Mammary epithelial cell (primary cell): ENCODE measurements at places on chromosomes 5 and 9. TPM values are rescaled to one million over a fixed set of nuclear protein-coding genes. Genes with fewer than 3 reads are reported as not detected.

Gene DAB2
- 67.7 TPM for total RNA-seq

Gene F12
- 4.0 and 4.3 TPM in 2 replicates for total RNA-seq

Gene NNT
- 83.2 TPM for total RNA-seq

Gene RFK
- total RNA-seq = 18.2 and 32.3 TPM in 2 replicates

Gene LHX2
- not detected for total RNA-seq

Gene CXCL14
- total RNA-seq = 3.9 and 7.2 TPM in 2 replicates

Gene TAS2R1
- total RNA-seq = not detected

Gene TMEM174
- not detected for total RNA-seq

Gene ANKRD31
- 0.33 TPM for total RNA-seq

Gene RASGRF2
- total RNA-seq = 2.0 TPM

Gene DPYSL3
- total RNA-seq = 4.7 and 8.8 TPM in 2 replicates

Gene PCDHB9
- 0.08 and 0.24 TPM in 2 replicates for total RNA-seq

Gene SPINK1
- total RNA-seq = not detected in 2 replicates

Gene SH3TC2
- total RNA-seq = 28.9 and 42.0 TPM in 2 replicates
